T1000 (cell line): ENCODE measurements at places on chromosomes 5 and 9.
A peak's percentile ranks its signal among the peaks of the same experiment; 100 is the strongest.

- DNase-seq = peak; percentile 10
These were observed 48.9 kb downstream of the DAB2IP start for GRCh38 chr9:121700165-121700831.

DNA sequence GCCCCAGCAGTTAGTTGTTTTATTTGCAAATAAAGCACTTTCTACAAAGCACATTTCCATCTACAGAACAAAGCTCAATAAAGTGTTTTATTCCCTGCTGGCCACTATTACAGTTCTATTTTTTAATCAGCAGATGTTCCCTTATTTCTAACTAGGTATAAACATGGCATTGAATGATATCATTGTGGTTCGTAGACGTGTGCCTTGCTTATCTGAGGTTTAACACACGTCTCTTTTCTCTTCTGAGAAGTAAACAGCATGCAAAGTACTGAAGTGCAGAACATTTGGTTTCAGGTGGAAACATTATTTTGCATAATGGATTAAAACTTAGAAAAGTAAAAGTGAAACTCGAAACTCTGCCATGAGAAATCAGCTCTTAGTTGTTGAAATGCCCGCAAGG lies 1989.3 kb upstream of the WWC1 start:
- no peak for DNase-seq

DNA sequence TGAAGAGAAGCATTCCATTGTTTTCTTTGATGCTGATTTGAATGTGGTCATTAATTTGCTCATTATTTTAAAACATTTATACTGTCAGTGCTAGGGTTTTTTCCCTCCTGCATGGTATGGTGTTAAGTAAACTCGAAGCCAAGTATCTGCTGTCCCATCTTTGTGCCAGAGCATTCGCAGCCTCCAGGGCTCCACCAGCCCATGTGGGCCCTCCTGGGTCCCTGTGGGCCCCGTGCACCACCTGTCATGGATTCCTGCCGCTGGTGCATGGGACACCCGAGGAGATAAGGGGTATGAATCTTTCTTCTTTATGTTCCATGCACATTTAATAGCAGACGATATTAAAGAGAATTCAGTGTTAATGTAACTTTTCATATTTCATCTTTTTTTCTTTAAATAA lies 95.1 kb downstream of the TRIO start:
- DNase-seq = no peak

GRCh38 chr5:10563110-10563944 lies 543 bp upstream of the ANKRD33B start:
- DNase-seq = peak; percentile 33

DNA sequence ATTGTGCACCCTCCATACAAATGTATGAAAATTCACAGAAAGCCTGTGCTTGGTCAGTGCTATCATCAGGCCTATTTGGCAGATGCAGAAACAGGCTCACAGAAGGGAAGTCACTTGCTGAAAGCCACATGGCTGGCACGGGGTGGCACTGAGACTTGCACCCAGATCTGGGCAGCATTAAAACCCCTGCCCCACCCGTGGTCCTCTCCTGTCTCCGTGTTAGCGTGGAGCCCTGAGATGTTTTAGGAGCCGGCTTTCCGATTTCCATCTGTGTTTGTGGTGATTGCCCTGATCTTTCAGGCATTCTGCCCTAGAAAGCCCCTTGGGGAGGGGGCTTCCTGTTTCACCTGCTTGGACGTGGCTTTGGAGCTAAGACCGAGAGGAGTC lies 102.2 kb upstream of the IER5L start:
- no peak for DNase-seq

GRCh38 chr5:141521244-141521781 lies 32.4 kb downstream of the PCDHGC5 start:
- peak; percentile 59 for DNase-seq

GRCh38 chr9:81771571-81771970 lies 82.2 kb upstream of the TLE1 start:
- peak; percentile 29 for DNase-seq

GRCh38 chr5:16049761-16050160 lies 129.8 kb downstream of the MARCHF11 start:
- no peak for DNase-seq

- DNase-seq = no peak
These were observed 52.2 kb downstream of the HSD17B3 start for GRCh38 chr9:96249746-96250145.

DNA sequence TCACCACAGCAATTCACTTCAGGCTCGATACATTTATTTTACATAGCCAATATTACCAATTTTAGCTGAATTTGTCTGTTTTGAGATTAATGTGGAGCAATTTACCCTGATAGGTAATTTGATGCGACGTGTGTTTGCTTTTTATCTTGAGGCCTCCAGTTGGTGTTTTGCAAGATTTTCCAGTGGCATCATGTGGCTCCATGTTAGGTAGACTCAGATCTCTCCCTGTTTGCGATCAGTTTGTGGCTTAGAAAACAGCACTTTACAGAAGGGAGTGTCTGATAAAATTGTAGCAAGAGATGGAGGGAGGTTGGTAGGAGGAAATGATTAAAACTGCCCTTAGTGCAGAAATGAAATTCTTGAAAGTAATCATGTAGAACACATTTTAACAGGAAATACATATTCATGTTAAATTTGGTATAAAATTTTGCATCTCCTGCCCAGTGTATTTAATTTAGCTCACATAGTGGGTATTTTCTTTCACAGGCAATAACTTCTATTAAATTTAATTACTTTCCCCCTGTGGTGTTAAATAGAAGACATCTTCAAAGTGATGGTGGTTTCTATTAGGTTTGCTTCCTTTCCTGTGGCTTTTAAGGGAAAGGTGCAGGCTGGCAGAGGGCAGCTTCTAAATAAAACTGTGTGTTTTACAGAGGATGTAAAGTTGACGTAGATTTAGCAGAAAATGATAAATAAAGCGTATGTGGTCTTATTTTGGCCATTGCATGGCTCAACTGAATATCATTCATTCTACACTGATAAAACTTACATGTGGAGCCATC lies 135.8 kb downstream of the KDM4C start:
- DNase-seq = no peak

DNA sequence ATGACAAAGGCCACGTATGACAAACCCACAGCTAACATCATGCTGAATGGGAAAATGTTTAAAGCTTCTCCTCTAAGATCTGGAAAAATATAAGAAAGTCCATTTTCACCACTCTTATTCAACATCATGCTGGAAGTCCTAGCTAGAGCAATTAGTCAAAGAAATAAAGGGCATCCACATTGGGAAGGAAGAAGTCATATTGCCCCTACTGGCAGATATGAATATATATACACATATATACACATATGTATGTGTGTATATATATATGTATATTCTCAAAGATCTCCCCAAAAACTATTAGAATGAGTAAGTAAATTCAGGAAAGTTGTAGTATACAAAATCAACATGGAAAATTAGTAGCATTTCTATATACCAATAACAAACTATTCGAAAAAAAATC lies 17.1 kb downstream of the APBA1 start:
- no peak for DNase-seq

- DNase-seq = no peak
These were observed 9.1 kb upstream of the CDC42SE2 start for GRCh38 chr5:131254741-131255140.

DNA sequence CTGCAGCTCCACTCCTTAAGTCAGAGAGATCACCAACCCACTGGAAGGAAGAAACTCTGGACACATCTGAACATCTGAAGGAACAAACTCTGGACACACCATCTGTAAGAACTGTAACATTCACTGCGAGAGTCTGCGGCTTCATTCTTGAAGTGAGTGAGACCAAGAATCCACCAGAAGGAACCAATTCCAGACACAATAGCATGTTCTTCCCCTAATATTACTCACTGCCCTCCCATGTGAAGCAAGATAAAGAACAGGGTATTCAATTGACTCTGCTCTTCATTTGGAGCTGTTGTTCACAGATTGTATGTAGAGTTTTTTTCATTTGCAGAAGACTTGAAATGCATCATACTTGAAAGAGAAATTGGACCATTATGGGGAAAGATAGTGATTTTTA lies 10.8 kb downstream of the SAXO1 start:
- DNase-seq = no peak
